ENCODE measurements at places on chromosomes 12 and 14.

DNA sequence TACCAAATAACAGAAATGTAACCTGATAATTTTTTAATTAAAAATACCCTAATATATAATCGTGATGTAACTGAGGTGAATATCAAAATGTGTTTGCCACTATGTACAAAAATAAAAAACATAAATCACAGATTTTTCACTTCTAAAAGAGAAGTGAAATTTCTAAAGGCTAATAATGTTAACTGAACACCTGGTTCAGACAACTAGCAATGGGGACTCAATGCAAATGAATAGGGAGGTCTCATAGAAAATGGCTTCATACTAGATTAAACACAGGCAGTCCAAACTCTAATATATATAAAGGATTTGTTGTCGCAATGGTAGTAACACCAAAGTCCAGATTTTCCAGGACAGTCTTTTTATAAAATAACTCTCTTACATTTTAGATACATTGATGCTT lies 365.4 kb upstream of the ATP2B1 start:
- no peak for DNase-seq

DNA sequence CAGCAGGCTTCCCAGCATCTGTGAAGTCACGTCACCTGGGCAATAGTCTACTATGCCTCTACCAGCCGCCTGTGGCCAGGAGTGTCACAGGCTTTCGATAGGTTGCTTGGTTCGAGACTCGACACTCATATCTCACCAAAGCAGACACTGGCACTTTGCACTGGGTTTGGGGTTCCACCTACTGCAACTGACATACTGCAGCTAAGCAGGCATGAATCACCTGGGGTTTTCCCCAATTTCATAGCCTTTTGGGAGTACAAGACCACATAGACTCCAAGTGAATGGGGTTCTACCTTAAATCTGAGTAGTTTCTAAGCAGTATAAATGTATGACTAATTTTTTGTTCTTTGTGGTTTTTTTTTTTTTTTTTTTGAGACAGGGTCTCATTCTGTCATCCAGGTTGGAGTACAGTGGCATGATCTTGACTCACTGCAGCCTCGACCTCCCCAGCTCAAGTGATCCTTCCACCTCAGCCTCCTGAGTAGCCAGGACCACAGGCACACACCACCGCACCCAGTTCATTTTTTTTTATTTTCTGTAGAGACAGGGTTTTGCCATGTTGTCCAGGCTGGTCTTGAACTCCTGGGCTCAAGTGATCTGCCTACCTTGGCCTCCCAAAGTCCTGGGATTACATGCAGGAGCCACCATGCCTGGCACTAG lies 32.1 kb downstream of the DMAC2L start:
- DNase-seq = no peak

DNA sequence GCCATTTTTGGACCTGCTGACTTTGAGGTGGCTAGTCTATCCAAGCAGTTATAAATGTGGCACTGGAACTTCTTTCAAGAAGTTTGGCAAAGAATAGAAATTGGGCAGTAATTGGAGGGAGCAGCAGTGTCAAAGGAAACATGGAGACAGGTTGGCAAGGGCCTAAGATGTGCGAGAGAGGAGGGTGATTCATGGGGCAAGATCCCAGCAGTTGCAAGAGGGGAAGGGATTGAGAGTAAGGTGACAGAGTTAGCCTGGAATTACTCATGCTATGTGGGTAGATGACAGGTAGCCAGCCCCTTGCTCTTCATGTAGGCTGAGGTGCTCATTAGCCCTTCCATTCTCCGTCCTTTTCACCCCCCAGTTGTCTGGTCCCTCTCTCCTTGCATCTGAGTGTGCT lies 42.2 kb downstream of the FBXL14 start:
- DNase-seq = no peak

DNA sequence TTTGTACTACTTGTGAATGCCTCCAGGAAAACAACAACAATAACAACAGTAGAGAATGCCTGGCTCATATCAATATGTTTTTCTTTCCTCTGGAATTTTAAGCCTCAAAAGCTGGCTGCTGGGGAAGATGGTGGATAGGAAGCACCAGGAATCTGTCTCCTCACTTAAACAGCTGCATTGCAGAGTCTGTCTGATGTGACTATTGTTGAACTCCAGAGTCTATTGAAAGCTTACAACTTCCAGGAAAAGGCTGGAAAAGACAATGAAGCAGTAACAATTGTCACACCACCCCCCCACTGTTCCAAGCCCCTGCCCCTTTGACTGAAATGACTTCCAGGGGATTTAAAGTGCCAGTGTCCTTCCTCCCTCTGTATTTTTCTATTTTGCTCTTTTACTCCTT lies 309.7 kb downstream of the BMP4 start:
- peak; percentile 11 for DNase-seq

DNA sequence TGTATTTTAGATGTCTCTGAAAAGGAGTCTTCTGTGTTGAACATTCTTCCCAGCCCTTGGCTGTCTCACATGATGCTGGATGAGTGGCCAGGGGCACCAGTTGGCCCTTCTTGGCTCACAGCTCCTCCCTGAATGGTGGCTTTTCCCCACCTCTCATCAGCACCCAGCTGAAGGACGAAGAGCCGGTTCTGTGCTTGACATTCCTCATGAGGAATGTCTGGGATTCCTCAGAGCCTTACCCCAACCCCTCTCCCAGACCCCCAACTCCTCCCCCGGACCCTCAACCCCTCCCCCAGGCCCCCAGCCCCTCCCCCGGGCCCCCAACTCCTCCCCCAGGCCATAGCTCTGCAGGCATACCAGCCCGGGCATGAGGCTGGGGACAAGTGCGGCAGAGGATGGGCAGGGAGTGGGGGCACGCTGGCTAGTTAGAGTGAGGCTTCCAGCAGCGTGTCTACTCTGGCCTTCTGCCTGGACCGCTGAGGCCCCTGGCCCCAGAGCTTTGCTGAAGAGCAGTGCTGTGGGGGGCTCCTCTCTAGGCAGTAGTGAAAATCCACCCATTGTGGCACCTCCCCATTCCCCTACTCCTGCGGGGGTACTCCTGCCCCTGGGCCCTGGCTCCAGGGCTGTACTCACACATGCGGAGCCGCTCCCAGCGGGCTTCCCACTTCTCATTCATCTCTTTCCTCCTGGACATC lies 64.3 kb downstream of the PLEKHG3 start:
- DNase-seq = no peak

- DNase-seq = no peak
Observed at GRCh38 chr12:7748852-7749251, 1.7 kb upstream of the CLEC4C start.

GRCh38 chr12:23169696-23170013 lies 544.7 kb downstream of the ETNK1 start:
- no peak for DNase-seq

DNA sequence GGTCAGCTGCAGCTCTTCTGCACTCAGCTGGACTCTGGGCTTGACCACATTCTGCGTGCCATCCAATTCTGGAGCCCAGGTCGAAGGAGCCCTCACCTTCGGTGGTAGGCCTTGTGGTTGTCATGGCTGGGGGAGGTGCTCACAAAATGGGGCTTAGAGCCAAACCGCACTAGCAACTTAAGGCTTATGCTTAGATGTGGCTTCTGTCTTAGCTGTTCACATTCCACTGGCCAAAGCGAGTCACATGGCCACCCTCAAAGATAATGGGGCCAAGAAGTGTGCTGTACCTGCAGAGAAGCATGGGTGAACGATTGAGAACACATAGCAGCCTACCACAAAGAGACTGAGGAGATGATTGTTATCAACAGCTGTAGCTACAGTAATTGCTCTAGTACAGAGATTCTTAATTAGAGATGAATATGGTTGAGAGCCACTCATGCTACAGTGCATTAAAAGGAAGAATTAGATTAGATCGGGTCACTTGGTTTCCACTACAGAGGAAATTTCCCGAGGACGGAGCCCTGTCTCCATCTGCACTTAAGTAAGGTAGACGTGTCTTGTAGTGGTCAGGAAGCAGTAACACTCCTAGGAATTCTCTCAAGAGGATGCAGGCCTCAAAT lies 334.6 kb upstream of the FKBP4 start:
- no peak for DNase-seq

DNA sequence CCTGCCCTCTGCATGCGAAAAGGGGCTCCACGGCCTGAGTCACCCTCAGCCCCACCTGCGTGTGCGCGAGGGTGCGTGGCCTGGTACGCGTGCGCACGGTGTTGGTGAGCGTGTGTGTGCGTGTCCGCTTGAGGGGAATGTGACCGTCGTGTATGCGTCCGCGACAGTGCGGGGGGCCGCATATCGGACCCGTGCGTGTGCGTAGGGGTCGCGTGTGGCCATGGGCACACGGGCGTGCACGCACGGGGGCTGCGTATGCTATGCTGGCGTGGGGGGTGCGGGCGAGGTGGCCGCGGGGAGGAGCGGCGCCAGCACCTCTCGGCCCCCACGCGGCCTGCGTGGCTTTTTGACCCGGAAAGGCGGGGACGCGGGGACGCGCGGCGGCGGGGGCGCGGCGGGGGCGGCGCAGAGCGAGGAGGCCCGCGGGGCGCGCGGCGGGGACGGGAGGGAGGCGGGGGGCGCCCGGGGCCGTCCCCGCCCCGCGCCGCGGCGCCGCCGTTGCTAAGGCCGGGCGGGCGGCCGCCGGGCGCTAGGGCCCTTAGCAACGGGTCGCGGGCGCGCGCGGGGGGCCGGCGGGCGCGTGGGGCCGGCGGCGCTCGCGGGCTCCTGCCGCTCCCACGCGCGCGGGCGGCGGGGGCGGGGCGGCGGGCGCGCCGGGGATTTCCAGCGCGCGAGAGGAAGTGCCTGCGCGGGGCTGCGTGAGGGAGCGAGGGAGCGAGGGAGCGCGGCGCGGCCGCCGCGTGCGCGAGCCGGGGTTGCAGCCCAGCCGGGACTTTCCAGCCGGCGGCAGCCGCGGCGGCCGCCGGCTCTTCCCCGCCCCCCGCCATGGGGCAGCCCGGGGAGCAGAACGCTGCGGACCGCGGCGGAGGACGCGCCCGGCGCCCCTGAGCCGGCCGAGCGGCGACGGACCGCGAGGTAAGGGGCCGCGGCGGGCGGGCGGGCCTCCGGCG lies at the start of gene TRAF3:
Gene TRAF3 (plus strand): TSS at position 689 of the 950 bp plus-strand sequence. CDS start 92,753 bp downstream, outside the sequence.
- no peak for DNase-seq

- DNase-seq = no peak
Observed at GRCh38 chr12:21751517-21751916, 23.0 kb downstream of the KCNJ8 start.

- peak; percentile 3 for DNase-seq
Observed at GRCh38 chr12:43758247-43758727, 303 bp downstream of the PUS7L start.

- no peak for DNase-seq
Observed at GRCh38 chr12:3838076-3838475, 35.1 kb downstream of the PARP11 start.

- DNase-seq = no peak
Observed at GRCh38 chr12:23893611-23894010, 55.9 kb downstream of the SOX5 start.

GRCh38 chr14:105161309-105161708 lies 7.3 kb downstream of the JAG2 start:
- no peak for DNase-seq

DNA sequence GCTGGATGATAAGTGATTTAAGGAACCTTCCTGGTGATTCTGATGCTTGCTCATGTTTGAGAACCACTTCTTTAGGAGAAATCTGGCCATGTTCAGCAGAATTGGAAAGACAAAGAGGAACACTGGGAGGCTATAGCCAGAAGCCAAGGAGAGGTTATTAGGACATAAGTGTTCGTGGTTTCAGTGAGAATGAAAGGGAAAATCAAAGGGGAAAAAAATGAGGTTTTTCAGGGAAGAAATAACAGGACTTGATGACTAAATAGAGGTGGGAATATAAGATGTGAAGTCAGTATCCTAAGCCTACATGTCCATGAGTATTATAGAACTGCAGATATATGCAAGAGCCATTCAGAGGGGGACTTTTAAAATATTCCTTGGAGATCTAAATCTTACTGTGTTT lies 95.6 kb downstream of the DAAM1 start:
- DNase-seq = no peak
